ENCODE measurements at places on chromosomes 6 and 20.

- DNase-seq: no peak
These were observed 236.2 kb downstream of the BTBD9 start for GRCh38 chr6:38403548-38403947.

- DNase-seq: no peak
These were observed 43.9 kb upstream of the CLDN20 start for GRCh38 chr6:155219858-155220301.

DNA sequence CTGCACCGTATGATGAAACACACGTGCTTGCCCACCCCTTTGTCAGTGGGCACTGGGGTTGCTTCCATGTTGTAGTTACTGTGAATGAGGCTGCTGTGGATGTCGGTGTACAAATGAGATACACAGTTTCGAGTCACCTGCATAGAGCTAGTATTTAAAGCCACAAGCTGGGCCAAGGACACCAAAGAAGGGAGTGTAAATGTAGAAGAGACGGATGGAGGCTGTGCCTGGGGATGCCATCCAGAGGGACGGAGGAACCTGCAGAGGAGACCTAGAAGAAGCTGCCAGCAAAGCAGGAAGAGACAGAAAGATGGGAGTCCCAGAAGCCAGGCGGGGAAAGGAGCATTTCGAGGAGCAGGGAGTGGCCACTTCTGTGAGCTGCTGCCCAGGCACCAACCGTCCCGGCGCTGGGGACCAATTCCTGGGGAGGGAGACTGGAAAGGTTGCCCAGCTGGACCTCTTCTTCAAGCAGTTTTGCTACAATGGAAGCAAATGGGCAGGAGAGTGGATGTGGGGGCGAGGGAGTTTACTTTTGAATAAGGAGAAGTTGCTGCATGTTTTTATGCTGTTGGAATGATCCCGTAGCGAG is 339.3 kb downstream of the ZFAND3 start:
- DNase-seq: no peak

DNA sequence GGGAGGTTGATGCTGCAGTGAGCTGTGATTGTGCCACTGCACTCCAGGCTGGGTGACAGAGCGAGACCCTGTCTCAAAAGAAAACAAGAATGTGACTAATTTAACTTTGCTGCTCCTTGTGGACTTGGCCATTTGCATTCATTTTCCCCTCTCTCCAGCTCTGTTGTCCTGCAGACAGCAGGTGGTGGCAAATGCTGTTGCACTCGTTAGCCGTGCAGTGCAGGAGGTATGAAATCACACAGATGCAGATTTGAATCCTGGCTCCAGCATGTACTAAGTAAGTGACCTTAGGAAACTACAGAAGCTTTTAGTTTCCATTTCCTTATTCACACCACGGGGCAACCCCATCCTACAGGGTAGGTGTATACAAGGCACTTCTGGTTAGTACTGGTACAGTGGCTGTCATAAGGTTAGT is 9.6 kb upstream of the BEND3 start:
- DNase-seq: no peak

- DNase-seq: no peak
These were observed 4.6 kb upstream of the MYB start for GRCh38 chr6:135176464-135176863.

DNA sequence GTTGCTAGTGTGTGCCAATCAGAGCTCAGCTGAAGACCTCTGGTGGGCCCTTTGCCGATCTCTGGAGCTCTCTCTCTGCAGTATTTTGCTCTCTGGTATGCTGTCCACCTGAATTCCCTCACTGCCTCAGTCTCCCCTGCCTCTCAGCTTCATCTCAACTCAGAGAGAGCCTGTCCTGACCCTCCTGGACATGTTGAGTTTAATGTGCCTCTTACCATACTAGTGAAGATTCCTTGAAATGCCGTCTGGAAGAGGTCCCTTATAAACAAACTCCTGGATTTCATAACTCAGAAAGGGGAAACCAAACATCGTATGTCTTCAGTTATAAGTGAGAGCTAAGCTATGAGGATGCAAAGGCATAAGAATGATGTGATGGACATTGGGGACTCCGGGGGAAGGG is 231.1 kb upstream of the ZNF217 start:
- no peak for DNase-seq

DNA sequence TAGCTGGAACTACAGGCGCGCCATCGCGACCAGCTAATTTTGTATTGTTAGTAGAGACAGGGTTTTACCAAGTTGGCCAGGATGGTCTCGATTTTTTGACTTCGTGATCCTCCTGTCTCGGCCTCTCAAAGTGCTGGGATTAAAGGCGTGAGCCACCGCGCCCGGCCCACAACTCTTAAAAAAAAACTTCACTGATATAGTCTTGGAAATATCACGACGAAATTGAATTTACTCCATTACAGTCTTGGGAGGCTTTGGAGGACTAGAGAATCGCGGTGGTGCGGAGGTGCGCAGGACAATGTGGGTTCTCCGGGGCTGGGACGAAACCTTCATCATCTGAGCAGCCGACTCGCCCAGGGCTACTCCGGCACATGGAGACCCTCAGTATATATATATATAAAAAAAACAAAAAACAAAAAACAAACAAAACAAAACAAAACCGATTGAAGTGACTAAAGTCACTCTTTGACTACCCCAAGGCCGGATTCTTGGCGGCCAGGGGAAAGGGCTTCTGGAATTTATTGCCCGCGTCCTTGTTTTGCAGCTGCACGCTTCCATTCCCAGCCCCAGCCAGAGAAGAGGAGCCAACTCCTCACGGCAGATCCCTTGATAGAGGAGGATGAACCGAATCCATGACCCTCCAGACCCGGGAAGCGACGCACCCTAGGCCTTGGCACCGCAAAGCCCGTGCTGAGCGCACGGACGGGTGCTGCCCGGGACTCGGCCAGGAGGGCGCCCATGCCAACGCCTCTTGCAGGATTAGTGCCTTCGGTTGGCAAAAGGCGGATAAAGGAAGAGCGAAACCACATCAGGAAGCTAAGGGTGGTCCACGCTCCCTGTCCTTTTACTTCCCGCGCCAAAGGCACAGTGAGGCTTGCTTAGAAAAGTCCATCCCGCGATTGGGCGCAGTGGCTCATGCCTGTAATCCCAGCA is 1.7 kb upstream of the GCM2 start:
- DNase-seq: no peak

- DNase-seq: no peak
These were observed 3.0 kb upstream of the WFDC10A start for GRCh38 chr20:45626540-45626939.

- DNase-seq: no peak
These were observed 9.1 kb downstream of the LBP start for GRCh38 chr20:38355161-38356012.

DNA sequence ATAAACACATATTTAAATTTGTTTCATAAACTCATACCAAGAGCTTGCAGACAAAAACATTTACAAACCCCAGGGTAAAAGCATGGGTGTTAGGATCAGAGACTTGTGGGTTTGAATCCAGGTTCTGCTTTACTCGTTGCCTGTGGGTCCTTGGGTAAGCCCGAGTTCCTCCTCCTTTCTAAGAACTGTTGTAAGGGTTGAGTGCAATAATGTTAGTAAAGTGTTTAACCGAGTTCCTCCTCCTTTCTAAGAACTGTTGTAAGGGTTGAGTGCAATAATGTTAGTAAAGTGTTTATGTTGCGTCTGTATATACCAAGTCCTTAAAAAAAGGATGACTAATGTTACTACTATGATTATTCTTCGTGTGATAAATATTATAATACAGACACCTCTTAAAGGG is 18.7 kb downstream of the CCDC170 start:
- no peak for DNase-seq

GRCh38 chr6:165721356-165721755 is 58.3 kb upstream of the PDE10A start:
- DNase-seq: no peak

DNA sequence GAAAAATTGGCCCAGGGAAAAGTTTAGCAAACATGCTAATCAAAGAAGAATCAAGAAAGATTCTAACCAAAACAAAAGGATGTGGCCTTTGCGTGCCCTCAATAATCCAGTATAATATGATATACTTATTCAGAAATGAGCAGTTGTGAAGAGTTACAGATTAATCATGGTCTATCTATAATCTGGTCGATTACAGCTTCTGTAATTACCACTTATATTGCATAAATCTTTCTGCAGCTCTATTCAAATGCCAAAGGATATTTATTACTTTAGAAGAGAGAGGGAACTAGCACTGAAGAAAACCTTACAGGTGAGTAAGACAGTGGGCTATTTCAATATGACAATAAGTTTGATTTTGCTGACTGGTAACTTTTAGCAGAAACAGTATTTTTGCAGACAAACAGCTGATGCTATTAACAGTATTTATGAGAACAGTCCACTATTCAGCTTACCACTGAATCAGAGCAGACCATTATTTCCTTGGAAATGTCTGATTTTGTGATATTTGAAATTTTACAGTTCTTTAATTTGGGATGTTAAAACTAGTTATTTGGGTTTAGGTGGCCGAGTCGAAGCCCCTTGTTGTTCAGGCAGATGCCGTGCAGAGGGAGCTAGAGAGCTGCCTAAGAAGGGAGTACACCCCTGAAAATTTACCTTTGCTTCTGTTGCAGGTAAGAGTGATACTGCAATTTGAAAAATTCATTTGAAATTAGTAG is 92.2 kb downstream of the CEP57L1 start:
- peak; percentile 46 for DNase-seq

DNA sequence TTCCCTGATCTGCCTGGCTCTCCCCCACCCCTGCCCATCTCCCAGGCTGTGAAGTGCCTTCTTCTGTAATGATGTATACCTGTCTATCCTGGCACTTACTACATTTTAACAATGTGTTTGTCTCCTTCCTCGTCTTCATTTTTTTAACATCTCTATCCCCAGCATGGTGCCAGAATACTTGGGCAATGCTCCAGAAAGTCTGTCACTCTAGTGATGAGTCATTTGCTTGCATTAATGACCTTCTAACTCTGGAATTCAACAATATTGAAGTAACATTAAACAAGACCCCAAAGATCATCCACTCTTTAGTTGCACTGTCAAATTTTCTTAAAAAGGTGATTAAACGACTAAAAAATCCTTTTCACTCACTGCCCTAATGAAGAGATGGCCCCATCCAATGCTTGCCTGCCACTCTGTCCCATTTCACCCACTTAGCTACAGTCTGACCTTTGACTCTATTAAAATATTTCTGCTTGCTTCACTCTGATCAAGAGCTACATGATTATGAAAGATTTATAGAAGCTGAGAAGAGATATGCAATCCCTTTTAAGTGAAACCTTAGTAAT is 7.7 kb upstream of the KLHL31 start:
- DNase-seq: no peak

- DNase-seq: no peak
These were observed 88.4 kb upstream of the BMP2 start for GRCh38 chr20:6679086-6679485.

GRCh38 chr6:161651949-161652348 is 378.1 kb upstream of the AGPAT4 start:
- no peak for DNase-seq

- DNase-seq: no peak
These were observed 51.1 kb downstream of the MMS22L start for GRCh38 chr6:97231911-97232310.

DNA sequence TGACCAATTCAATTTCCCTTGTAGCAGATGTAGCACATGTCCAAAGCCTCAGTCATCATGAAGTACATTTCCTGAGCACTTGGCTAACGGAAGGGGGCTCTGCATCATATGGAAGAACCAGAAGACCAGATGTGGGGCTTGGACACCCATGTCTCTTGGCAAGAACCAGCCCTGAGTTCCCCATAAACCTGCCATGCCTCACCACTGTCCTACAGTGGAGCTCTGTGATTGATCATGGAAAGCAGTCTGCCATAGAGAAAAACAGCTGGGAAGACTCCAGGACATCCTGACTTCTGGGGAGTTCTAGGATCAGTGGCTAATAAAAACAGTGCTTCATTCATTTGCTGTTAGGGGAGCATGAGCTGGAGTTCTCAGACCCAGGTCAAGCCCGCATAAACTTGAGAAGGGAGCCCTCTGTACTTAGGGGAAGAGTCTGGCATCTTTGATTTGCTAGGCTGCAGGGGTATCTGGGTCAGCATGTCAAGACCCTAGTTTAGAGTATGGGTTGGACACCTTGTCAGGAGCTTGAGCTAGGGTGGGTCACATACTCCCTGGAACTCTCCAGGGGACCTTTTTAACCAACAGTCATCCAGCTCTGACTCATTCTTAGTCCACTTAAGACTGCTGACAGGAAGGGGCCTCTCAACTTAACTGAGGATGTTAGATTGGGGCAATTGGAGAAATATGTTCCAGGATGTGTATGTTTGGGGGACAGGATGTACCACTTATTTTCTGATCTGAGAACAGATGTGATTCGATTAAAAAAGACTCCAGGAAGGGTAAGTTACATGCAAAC is 26.3 kb upstream of the TRAM2 start:
- no peak for DNase-seq

- DNase-seq: no peak
These were observed 636.0 kb downstream of the MMUT start for GRCh38 chr6:48826901-48827701.

DNA sequence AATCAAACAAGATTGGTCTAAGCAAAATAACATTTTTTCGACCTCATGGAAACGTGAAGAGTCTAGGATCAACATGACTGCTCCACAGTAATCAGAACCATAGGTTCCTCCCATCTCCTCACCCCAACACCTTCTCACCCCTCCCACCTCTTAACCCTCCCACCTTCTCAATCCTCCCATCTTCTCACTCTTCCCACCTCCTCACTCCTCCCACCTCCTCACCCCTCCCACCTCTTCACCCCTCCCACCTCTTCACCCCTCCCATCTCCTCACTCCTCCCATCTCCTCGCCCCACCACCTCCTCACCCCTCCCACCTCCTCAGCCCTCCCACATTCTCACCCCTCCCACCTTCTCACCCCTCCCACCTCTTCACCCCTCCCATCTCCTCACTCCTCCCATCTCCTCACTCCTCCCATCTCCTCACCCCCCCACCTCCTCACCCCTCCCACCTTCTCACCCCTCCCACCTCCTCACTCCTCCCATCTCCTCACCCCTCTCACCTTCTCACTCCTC is 567.4 kb downstream of the C6orf118 start:
- no peak for DNase-seq
